Activated CD8-positive, alpha-beta T cell treated with anti-CD3 and anti-CD28 coated beads, Interleukin-2, amount 10 ng/mL, durations not matched to agents 7 days and 5 days (primary cell): ENCODE measurements at places on chromosomes 16 and 17.

DNA sequence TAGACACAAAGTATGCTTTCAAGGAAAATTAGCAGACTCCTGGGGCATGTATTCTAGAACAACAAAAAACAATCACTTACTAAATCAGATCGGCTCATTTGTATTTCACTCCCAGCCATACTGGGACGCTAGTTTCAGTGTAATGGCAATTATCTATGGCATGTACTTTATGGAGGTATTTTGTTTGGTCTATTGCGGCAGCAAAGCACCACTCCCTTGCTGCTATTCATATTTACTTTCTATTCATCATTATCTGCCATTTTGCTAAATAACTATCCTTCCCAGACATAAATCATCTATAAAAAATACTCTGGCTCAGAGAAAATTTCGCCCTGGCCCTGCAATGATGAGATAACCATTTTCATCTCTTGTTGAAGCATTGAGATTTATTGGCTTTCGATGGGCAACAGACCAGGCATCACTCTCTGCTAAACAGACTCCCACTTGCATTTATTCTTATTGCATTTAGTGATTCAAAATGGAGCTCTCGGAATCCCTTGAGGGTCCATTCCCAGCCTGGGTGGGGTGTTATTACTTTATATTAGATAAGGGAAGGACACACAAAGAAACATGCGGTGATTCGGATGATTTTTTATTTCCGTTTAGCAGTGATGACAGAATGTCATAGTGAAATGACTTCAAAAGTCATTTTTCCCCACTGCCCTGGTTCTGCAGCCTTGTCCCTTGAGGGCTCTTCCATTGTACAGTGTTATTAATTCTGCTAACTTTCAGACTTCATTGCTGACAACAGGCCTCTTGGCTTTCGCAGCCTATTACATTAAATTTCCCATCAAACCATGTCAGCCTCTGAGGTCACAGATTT lies 225.8 kb downstream of the IRX3 start:
- no peak for DNase-seq

DNA sequence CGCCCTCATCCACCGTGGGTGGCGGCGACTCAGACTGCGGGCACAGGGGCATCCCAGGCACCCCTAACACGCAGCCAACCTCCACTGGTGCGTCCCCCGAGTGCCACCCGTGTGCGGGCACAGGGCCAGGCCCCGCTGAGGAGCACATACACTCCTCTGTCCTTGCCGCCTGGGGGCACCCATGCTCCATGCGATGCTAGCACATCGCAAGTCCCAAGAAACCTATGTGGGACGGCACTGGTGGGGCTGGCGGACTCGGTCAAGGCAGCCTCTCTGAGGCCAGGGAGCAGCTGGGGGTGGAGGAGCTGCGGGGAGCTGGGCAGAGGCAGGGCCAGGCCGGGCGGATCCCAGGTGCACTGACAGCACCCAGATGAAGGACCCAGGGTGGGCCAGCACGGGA lies 4.0 kb downstream of the ZNF598 start:
- no peak for DNase-seq

- no peak for DNase-seq
Measured at GRCh38 chr16:86727131-86727530, 148.8 kb downstream of the FOXL1 start.

DNA sequence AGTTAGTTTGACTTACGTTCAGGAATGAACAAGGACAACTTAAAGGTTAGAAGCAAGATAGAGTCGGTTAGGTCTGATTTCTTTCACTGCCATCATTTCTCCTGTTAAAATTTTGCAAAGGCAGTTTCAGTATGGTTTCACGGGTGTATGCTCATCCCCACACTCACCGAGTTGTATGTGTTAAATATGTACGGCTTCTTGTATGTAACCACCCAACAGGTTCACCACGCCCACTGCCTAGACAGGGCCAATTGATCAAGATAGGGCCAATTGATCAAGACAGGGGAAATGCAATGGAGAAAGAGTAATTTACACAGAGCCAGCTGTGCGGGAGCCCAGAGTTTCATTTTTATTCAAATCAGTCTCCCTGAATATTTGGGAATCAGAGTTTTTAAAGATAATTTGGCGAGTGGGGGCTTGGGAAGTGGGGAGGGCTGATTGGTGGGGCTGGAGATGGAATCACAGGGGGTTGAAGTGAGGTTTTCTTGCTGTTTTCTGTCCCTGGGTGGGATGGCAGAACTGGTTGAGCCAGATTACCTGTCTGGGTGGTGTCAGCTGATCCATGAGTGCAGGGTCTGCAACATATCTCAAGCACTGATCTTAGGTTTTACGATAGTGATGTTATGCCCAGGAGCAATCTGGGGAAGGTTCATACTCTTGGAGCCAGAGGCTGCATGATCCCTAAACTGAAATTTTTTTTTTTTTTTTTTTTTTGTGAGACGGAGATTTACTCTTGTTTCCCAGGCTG lies 62.4 kb upstream of the PLCG2 start:
- no peak for DNase-seq

GRCh38 chr17:58528443-58528842 lies 14.0 kb upstream of the MTMR4 start:
- DNase-seq: no peak

DNA sequence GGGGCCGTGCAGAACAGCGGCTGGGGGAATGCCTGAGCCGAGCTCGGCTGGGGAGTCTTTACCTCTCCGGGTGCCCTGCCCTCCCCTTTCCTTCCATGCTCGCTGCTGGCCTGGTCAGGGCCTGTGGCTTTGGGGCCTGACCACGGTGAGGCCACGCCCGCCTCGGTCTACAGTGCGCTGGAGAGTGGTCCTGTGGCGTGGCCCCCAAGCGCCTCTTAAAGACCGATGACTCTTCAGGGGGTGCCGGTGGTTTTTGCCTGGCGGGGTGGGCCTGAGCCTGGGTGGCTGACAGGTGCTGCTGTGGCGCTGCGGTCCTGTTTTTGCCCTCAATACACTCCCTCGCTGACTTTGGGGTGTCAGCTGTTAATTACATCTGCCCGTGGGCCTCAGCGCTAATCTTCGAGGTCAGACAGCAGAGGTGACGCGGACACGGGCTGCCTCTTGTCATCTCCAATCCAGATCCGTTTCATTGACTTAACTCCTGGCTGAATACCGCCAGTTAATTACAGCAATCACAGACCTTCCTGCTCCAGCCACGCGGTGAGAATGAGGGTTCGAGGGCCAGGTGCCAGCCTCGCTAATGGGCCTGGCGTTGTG lies 29.7 kb downstream of the GSE1 start:
- no peak for DNase-seq

- DNase-seq: no peak
Measured at GRCh38 chr16:31141489-31142108, 6.1 kb upstream of the PRSS8 start.

DNA sequence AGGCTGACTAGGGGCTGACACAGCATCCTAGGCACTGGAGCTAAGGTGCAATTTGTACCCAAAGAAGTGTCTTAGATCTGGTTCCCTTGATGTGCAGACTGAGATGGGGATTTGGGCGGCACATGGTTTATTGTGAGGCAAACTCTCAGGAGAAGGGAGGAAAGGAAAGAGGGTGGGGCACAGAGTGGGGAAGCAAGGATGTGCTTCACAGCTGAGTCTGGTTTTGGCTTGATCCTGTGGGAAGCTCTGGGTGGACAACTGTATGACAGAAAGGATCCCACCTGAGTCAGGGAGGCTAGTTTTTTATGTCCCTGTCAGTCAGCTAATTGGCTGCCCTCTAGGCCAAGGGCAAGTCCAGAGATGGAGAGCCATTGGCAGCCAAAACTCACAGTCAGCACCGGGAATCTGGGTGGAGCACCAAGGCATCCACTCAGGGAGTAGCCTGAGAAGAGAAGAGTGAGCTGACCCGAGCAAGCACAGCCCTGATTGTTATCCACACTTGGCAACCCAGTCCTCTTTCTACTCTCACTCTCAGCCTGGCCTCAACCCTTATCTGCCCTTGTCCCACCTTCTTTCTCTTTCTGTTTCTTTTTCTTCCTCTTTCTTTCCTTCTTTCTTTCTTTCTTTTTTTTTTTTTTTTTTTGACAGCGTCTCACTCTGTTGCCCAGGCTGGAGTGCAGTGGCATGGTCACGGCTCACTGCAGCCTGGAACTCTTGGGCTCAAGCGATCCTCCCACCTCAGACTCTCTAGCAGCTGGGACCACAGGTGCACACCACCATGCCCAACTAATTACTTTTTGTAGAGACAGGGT lies 12.0 kb downstream of the ARL4D start:
- DNase-seq: no peak
